ENCODE measurements at places on chromosomes 7 and 10.

DNA sequence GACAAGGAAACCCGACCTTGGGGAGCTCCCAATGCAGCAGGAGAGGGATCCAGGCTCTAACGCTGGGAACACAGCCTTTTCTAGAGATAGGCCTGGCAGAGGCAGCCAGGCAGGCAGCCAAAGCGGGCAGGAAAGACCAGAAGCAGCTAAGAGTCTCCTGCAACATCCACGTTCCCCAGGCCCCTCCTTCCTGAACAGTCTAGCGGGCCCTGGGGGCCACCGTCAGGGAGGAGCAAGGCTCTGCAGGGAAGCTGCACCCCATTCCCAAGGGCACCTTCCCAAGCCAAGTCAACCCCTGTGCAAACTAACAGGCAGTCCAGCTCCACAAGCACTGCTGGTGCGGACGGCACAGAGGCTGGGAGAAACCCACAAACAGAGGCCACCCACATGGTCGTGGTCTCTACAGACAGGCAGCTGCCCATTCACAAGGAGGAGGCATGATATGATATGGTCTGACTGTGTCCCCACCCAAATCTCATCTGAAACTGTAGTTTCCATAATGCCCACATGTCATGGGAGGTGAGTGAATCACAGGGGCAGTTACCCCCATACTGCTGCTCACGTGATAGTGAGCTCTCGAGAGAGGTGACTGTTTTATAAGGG lies 115.7 kb downstream of the MAD1L1 start:
- DNase-seq, result no peak

- no peak for DNase-seq
These were observed 77.5 kb downstream of the GPR26 start for GRCh38 chr10:123743441-123744223.

GRCh38 chr10:95655571-95656290 lies 780 bp downstream of the ALDH18A1 start:
- no peak for DNase-seq

- no peak for DNase-seq
These were observed 14.6 kb downstream of the TMEM243 start for GRCh38 chr7:87204933-87205332.

DNA sequence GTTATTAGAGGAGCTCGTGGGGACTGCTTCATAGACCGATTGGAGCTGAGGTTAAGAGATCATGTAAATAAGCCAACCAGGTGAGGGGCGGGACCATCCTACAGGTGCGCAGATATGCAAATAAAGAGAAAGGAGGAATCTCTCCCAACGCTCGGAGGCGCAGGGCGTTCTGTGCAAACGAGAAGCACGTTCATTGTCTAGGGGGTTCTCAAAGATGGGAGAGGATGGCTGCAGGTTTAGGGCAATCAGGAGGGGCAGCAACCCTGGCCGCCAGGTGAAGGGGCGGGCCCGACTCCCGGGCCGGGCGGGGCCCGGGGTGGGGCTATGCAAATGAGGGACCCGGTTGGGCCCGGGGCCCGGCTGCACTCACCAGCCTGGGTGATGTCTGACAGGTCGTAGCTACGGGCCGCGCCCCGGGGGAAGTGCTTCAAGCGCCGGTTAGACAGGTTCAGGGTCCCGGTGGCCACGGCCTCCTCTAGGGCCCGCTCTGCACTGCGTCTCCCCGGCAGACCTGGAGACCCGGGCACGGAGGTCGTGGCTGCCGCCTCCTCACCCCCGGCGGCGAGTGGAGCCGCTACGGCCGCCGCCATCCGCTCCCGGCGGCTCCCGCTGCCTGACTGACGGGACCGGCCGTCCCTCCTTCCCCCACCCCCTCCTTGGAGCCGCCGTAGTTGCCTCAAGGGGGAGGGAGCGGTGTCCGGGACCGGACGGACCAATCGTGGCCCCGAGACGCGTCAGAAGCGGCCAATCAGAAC lies at the start of gene LRCH4:
LRCH4 (minus strand) TSS at position 619 of the 755 bp plus-strand sequence; CDS start at position 590, 29 bp downstream.
- no peak for DNase-seq

- DNase-seq, result no peak
These were observed 25.0 kb downstream of the ESYT2 start for GRCh38 chr7:158804335-158804734.

DNA sequence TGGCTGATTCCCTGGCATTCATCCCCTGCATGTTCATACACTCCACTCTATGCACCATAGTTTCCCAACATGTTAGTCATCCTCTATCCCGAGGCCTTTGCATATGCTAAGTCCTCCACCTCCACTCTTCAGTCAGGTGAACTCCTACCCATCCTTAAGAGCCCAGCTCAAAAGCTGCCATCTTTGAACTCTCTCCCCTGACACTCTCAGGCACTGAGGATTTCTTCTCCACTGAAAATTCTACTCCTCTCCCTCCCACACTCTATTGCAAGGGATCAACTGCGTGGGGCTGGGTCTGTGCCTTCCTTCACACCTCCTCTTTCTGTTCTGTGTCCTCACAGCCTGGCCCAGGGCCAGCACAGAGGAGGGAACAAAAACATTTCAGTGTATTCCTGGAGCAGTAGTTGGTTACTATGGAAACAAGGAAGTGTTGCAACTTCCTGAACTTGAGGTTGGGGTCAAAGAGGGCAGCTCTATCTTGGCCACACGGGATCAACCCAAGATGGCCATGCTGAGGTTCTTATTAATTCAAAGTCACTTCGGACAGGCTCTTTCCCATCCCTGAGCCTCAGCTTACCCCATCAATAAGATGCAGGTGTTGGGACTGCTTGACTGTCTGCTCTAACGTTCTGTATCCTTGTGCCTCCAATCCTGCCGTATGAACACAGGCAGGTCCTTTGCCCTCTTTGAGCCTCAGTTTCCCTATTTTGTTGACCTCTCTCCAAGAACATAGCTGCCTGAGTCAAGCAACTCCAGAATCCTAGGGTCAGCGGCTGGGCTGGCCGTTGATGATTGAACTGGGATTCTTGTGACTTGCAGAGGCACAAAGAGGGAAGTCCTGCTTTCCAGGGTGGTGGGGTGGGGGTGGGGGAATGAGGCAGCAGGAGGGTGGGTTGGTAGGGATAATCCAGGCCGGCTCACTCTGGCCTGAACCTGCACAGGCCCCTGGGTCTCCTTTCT lies 15.5 kb downstream of the ZMIZ1 start:
- peak; percentile 60 for DNase-seq

- no peak for DNase-seq
These were observed 119.9 kb downstream of the MGMT start for GRCh38 chr10:129586898-129587443.

DNA sequence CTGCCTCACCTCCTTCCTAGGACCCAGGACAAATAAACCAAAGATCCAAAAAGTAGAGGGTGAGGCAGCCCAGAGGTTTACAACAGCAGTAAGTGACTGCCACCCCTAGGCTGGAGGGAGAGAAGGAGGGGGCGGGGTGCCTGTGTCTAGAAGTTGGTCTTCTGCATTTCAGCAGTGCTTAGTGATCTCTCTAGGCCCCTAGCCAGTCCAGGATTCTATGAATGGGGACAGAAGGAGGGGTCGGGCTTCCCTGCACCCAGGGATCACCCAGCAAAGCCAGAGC lies 62.8 kb upstream of the KDM7A start:
- no peak for DNase-seq

DNA sequence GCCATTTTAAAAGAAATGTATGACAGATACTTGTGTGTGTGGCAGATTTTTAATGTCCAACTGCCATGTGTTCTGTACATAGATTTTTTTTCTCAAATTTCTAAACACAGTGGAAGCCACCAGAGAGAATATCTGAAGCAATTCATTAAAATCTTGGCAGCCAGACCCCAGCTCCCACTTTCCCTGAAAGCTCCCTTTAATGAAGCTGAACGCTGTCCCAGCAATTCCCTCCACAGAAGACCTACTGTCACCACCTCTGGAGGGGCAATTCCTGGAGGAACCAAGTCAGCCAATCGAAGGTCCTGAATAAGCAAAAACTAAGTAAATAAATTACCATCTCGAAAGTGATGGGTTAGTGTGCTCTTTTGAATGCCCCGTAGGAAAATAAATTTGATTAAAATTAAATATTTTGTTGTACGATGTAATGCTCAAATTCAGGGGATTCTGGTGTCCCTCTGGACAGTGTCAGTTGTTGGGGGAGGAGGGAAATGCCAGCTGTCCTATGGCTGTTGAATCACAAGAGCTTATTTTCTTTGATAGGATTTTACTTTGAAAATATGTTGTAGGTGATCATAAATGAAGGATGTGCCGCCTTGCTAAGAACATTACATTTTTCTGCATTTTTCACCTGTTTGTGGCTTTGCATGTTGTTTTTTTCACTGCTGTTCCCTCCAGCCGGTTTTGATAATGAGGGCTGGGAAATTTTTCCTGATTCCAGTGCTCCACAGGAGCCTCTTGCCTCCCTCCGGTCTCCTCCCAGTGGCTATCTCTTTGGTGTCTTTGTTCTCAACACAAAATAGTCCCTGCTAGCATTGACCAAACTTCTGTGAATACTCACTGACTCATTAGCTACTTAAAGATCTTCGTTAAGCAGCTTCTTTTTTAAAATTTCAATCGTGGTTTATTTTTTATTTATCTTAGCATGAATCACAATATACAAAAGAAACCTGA lies 9.2 kb upstream of the GSAP start:
- DNase-seq, result no peak

- no peak for DNase-seq
These were observed 4.0 kb downstream of the SKAP2 start for GRCh38 chr7:26860361-26860760.

GRCh38 chr10:122325235-122325634 lies 49.3 kb upstream of the PLEKHA1 start:
- no peak for DNase-seq

DNA sequence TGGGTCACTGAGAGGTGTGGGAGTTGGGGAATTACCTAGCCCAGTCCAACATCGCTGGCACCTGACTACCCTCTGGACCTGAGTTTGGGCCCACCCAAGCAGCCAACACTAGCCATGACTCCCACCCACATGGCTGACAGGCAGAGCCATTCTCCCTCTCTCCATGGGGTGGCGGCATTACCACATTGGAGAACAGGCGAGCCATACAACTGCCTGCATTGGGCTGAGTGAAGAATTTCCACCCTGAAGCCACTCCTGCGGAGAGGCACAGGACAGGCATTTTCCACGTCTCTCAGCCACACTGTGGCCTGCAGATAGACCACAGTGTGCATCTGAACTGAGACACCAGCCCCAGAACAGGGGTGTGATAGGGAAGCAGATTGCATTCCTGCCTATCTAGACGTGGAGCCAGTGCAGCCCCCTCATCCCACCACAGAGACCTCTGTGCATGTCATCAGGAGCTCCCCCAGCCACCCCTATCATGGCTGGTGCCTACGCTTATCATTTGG lies 58.2 kb upstream of the ANTXRL start:
- peak; percentile 4 for DNase-seq

DNA sequence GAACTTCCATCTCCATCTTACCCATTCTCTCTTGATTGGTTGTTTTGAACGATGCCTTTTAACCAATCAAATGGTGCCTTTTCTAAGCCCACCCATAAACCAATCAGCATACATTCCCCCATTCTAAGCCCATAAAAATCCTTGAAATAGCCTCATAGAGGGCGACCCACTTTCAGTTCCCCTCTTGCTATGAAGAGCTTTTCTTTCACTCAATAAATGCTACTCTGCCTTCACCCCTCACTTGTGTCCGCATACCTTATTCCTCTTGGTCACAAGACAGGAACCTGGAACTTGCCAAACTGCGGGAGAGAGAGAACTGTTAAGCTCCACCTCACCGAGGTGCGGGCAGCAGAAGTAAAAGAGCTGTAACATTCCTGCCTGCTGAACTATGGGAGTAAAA lies 1602.0 kb upstream of the LRRTM3 start:
- DNase-seq, result no peak

- no peak for DNase-seq
These were observed 1254.9 kb upstream of the LRRN3 start for GRCh38 chr7:109836016-109836415.

DNA sequence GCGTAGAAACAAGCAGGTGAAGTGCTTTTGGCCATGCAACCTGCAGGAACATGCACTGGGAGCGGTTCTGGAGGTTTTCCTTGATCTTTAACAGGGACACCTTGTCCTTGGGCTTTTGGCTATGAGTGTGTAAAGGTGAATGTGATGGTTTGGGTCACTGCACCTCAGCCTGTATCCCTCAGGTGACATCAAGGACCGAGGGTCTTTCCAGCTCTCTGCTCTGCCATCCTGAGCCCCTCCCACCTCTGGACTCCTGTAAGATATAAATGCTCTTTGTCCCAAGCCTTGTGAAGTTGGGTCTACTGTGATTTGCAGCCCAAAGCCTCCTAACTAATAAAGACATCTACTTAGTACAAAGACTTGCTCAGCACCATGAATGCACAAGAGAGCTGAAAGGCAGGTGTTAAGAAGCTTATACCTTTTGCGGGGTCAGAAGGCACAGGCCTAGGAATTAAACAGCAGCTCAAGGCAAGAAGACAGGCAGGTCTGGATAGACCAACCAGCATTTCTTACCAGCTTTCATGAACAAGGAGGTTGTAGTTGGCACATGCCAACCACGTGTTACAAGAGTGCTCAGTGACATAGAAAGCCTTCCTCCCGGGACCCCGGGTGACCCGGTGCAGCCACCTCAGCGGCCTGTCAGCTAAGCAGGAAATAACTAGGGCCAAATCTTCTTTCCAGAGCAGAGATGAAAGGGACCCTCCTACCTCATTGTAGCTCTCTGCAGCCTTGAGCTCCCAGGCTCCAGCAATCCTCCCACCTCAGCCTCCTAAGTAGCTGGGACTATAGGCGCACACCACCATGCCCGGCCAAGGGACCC lies 89.9 kb downstream of the CARD11 start:
- no peak for DNase-seq

- DNase-seq, result no peak
These were observed 280.3 kb upstream of the PODXL start for GRCh38 chr7:131836733-131837132.

DNA sequence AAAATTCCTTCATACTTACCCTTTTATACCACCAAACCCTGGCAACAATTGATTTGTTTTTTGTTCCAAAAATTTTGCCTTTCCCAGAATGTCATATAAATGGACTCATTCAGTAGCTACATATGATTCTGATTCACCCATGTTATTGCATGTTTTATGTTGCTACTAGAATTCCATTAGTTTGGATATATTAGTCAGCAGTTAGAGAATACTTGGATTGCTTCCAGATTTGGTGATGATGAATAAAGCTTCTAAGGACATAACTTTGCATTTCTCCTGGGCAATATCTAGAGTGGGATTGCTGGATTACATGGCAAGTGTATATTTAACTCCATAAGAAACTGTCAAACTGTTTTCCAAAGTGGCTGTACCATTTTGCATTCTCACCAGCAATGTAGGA lies 806.9 kb downstream of the DNAJB9 start:
- DNase-seq, result no peak

GRCh38 chr7:148303295-148304082 lies 287.1 kb upstream of the C7orf33 start:
- DNase-seq, result peak; percentile 83

GRCh38 chr7:33882950-33883670 lies 22.2 kb upstream of the BMPER start:
- no peak for DNase-seq

DNA sequence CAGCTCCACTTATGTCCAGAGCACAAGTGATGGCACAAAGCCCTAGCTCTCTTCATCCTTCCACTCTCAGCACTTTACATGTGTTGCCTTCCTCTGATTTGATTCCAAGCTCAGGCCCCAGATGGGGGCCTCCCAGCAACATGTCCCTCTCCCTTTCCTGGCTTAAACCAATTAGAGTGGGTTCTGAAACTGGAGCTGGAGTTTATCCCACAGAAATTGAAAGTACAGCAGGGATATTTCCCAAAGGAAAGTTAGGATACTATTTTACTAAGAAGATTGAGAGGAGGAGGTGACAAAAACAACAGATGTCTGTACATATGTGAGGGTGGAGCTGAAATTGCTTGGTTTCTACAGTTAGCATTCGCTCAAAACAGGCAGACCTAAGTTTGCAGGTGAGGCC lies 724.6 kb downstream of the AUTS2 start:
- no peak for DNase-seq
